Activated CD4-positive, CD25-positive, alpha-beta regulatory T cell treated with anti-CD3 and anti-CD28 coated beads, Interleukin-2, amount 50 U/mL, for 72 hours (primary cell): ENCODE measurements at places on chromosomes 16 and 17.

GRCh38 chr16:80710918-80711317 lies 93.5 kb downstream of the CDYL2 start:
- DNase-seq = no peak

GRCh38 chr17:75773121-75773807 lies 8.3 kb upstream of the GALK1 start:
- no peak for DNase-seq

GRCh38 chr16:27748868-27749546 lies 199.1 kb downstream of the KATNIP start:
- DNase-seq = no peak

- DNase-seq = no peak
Measured at GRCh38 chr17:54969658-54970572, 1.4 kb downstream of the STXBP4 start.

GRCh38 chr16:58501242-58502131 lies 1.5 kb downstream of the NDRG4 start:
- DNase-seq = peak; percentile 54

- no peak for DNase-seq
Measured at GRCh38 chr17:75893305-75894048, 3.3 kb downstream of the TRIM65 start.

GRCh38 chr16:23398987-23399805 lies 53.8 kb downstream of the COG7 start:
- no peak for DNase-seq

- peak; percentile 44 for DNase-seq
Measured at GRCh38 chr17:56653877-56654276, 60.4 kb downstream of the NOG start.

DNA sequence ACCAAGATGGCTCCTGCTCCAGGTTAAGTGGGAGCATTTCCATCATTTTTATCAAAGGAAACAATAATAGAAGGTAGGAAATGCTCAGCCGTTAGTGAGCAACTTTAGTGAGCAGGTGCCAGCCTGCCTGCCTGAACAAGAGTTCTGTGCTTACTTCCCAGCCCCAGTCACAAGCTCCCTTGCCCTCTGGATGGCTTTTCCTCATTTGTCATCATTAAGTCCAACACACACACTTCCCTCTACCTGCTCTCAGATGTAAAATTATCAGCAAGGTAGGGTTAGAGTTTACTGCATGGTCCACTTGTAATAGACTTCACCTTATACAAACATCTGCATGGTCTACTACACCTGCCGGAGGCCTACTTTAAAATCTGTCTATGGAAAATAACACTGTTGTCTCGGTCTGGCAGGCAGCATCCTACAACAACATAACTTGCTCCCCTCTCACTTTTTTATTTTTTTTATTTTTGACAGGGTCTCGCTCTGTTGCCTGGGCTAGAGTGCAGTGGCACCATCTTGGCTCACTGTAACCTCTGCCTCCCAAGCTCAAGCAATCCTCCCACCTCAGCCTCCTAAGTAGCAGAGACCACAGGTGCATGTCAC lies 12.7 kb downstream of the TEX2 start:
- DNase-seq = no peak

GRCh38 chr16:23064639-23065038 lies 84.6 kb downstream of the USP31 start:
- DNase-seq = no peak

- DNase-seq = peak; percentile 50
Measured at GRCh38 chr16:89764711-89765201, 43.4 kb downstream of the ZNF276 start.

DNA sequence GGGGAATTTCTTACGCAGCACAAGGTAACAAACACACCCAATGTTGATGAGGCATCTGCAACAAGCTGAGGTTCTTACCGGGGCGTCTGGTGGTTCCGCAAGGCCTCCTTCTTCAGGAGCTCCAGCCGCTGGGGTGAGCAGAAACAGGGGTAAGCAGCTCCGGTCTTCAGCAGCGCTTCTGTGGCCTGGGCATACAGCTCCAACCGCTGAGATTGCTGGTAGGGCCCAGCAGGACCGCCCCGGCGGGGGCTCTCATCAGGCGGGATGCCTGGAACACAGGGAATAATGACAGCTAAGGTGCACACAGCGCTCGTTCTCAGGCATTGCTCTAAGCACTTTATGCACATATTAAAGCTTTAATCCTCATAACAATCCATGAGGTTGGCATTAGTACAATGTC lies 12.7 kb downstream of the EARS2 start:
- DNase-seq = no peak

DNA sequence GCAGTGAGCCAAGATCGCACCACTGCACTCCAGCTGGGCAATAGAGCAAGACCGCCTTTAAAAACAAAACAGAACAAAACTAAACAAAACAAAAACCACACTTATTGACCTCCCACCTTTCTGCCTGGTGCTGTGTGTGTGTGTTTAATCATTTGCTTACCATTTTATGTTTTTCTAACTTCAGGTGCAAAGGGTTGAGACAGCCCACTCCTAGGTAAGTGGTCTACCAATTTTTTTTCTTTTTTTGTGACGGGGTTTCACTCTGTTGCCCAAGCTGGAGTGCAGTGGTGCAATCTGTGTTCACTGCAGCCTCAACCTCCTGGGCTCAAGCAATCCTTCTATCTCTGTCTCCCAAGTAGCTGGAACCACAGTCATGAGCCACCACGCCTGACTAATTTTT lies 65.8 kb downstream of the SALL1 start:
- DNase-seq = no peak

GRCh38 chr17:62995377-62995885 lies 29.4 kb downstream of the TANC2 start:
- no peak for DNase-seq

DNA sequence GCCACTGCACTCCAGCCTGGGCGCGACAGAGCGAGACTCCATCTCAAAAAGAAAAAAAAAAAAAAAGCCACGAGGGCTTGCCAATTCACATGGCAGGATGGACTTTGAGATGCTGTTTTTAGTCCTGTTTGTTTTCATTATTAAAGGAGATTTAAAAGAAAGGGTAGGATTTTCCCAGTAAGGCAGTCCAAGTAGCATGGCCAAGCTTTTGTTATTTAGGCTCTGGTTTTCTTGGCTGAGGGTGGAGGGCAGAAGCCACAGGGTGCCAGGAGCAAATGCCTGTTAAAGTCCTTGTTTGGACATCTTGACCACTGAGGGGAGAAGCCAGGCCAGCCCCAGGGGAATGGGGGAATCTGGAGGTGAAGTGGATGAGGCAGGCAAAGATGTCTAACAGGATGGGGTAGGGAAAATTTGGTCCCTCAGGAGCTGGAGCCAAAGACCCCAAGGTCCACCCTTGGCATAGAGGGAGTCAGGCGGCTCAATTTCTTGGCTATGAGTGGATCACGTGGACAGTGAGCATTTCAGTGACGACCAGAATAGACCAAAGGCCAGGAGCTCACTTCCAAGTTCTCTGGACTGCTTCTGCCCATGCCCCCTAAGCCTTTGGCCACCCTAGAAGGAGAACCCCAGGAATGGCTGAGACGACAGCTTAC lies 20.8 kb upstream of the PLLP start:
- DNase-seq = no peak

GRCh38 chr16:89455692-89456091 lies 34.7 kb downstream of the ANKRD11 start:
- no peak for DNase-seq

GRCh38 chr16:11570806-11571205 lies 15.9 kb downstream of the LITAF start:
- DNase-seq = no peak

- DNase-seq = no peak
Measured at GRCh38 chr16:74140557-74140956, 156.1 kb upstream of the PSMD7 start.

GRCh38 chr17:72362376-72363088 lies 241.7 kb downstream of the SOX9 start:
- DNase-seq = no peak

DNA sequence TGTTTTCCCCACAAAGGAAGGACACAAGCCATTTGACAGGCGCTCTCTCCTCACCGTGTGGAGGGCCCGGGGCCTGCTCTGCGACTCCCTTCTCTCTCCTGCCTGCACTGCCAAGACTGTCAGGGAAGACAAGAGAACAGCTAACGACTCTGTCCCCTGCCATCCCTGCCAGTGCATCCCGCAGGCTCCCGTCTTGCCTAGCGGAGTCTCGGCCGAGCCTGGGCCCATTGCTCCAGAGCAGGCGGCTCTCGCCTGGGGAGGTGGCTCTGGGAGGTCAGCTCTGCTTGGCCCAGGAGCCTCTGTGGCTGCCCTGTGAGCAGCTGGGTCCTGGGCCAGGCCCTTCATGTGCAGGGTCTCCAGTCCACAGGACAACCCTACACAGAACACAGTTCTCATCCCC lies 53.0 kb downstream of the WNT3 start:
- DNase-seq = no peak

- no peak for DNase-seq
Measured at GRCh38 chr16:31064882-31065461, 9.1 kb downstream of the ZNF668 start.

GRCh38 chr17:48571024-48571818 lies 6.9 kb downstream of the HOXB4 start:
- no peak for DNase-seq

- DNase-seq = no peak
Measured at GRCh38 chr16:65828296-65828695, 538.2 kb upstream of the CDH5 start.

DNA sequence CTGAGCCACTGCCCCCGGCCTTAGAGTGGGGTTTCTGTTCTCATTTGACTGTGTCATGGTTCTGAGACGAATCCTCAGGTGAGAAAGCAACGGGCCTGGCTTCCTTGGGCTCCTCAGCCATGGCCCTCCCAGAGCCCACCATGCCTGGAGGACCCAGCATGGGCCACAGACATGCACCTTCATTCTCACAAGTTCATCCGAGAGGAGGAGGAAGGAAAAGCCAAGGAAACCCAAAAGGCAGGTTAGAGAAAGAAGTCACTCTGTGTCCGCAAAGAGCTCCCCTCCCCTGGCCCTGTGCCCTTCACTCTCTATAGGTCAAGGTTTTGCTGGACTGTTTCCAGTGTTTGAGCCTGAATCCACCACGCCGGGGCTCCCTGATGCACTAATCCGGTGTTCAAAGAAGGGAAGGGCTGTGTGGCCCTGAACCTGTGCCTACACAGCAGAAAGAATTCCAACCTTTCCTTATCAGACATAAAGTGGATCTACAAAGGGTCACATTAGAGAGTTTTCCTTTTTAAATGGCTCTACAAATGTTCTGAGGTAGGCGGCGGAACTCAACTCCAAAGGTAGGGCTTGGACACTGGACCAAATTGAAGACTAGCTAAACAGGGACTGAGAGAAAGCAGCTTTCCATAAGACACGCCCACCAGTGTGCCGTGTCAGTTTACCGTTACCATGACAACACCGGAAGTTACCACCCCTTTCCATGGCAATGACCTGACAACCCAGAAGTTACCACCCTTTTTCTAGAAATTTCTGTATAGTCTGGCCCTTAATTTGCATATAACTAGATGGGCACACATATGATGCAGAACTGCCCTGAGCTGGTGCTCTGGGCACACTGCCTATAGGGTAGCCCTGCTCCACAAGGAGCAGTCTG lies 15.9 kb upstream of the PECAM1 start:
- no peak for DNase-seq

GRCh38 chr16:27430923-27431484 lies 29.0 kb downstream of the IL21R start:
- peak; percentile 29 for DNase-seq
